Lung microvascular endothelial cell (primary cell): ENCODE measurements at places on chromosomes 6 and 20. TPM values are rescaled to one million over a fixed set of nuclear protein-coding genes. Genes with fewer than 3 reads are reported as not detected.

GRCh38 chr6:11370191-11371018, 137.9 kb upstream of the NEDD9 start:
- peak; percentile 97 for DNase-seq

GRCh38 chr6:100335991-100336390, 128.7 kb downstream of the SIM1 start:
- DNase-seq, result no peak

Gene HLA-DRA
- not detected in 2 replicates for total RNA-seq

Gene ANGPT4
- total RNA-seq, result not detected in 2 replicates

Gene RMND1
- total RNA-seq, result 15.1 and 24.2 TPM in 2 replicates

- DNase-seq, result peak; percentile 60
Measured at GRCh38 chr6:81761197-81761596, 8.7 kb upstream of the TENT5A start.

GRCh38 chr6:6661684-6662083, 73.2 kb downstream of the LY86 start:
- peak; percentile 57 for DNase-seq

DNA sequence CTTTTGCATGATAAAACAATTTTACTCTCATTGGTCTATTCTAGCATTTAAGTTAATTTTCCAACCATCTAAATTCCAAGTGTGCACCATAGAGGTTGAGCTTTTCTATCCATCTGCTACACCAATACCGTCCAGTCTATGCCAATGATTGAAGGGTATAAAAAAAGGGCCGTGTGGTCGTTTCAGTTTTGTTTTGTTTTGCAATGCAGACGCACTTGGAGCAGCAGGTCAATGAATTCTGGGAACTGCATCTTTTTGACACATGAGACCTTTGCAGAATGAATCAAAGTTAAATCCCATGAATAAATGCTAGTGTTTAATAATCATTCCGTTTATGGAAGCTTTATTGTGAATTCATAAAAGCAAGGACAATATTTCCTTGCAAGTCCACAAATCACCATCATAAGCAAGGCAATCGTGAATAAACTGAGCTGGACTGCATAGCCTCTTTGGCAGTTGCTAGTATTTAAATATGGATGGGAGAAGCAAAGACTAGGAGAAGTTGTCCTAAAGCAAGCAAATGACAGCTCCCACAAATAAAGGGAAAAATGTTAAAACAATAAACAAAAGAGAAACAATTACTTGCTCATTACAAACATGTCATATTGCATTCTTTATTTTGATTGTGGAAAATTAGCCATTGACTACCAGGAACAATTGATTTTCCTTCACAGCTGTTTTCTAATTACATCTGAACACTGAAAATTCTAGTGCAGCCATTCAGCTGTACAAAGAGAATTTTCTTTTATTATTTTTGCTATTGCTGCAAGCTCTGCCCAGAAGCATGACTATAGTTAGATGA, 649.7 kb upstream of the GJE1 start:
- DNase-seq, result no peak

DNA sequence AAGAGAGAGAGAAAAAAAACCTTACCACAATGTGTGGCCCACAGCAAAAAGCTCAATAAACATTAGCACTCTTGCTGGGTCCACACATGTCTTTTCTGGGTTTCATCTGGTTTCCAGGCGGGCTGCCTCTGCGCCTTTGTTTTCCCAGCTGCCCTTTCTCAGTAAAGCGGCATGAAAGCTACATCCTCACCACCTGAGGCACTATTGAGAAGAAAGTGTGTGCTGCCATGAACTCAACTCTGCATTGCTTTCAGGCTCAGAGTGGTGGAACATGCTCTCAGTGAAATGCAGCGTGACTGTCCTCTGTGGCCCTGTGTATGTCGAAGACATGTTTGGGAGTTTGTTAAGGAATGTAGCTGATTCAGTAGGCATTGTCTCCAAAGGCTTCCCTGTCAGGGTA, 102.3 kb downstream of the LYRM2 start:
- DNase-seq, result no peak

GRCh38 chr6:95515975-95516374, 61.4 kb upstream of the MANEA start:
- DNase-seq, result no peak

DNA sequence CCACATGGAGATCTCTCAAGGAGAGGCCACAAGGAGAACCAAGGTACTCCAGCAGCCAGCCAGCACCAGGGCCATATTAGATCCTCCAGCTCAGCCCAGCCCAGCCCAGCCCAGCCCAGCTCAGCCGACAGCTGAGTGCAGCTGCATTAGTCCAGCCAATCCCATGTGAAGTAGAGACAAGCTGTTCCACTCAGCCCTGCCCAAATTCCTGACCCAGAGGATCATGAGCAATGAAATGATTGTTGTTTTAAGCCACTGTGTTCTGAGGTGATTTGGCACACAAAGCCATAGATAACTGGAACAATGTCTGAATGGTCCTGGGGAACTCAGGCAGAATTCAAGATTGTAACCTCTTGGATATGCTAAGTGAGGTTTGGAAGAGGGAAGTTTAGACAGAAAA, 59.5 kb upstream of the BMP2 start:
- peak; percentile 32 for DNase-seq

DNA sequence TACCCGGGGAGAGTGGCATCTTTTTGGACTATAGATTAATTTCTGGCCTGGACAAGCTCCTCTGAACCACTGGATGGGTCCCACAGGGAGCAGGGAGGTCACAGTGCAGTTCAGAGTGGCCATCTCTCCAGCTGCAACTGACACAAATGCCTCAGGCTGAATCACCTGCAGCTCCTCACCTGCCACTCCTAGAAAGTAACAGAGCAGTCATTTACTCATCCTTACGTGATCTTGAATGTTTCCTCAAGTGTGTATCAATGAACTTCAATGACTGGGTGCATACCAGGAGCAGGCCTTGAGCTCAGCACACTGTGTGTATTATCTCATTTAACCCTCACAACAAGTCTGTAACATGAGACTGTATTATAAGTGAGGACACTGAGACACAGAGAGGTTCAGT, 40.0 kb upstream of the SIRPG start:
- DNase-seq, result no peak

Gene EEF1A1
- total RNA-seq, result 18,098 and 18,972 TPM in 2 replicates

DNA sequence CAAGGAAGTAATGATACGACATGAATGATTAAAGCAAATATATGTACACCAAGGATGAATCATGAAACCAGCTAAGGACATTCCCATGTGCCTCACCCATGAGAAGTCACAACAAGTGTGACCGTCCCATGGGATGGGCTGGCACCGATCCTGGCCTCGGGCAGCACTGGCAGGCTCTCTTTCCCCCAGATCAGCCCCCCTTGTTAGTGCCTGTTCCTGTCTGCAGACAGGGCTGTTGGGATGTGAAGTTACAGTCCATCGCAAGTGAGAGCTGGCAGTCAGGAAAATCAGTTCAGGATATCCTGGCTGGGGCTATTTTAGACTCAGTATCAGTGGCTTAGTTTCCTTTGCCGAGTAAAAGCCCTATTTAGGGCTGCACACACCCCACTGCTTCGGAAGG, 129.2 kb upstream of the SNX9 start:
- DNase-seq, result peak; percentile 61

DNA sequence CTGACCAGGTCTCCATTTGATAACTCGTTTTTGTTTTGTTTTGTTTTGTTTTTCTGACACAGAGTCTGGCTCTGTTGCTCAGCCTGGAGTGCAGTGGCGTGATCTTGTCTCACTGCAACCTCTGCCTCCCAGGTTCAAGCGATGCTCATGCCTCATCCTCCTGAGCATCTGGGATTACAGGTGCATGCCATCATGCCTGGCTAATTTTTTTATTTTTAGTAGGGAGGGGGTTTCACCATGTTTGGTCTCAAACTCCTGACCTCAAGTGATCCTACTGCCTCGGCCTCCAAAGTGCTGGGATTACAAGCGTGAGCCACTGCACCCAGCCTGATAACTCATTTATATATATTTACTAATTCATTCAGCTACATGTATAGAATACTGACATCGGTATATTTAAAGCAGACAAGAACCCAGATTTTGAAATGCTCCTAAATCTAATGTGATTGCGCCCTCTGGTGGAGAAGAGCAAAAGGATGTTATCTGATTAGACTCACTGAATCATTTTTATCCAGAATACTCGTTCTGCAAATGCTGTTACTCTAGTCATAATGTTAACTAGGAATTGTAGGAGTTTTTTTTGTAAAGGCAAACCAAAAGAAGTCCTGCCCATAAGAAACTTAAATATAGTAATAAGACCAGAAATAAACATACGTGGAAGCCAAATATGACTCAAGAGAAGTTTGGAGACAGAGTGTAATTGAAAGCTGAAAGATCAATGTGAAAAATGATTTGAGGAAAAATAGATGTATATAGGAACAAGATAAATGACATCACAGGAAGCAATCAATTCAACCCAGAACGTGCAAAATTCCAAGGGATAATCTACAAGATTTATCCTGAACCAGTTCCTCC, 5.3 kb upstream of the COL12A1 start:
- DNase-seq, result peak; percentile 72

Gene ULBP3
- total RNA-seq, result 2.4 and 4.8 TPM in 2 replicates

Gene EYS
- under 0.01 TPM in 1 of 2 replicates, not detected in the other for total RNA-seq

Gene TFAP2C
- total RNA-seq, result not detected in 2 replicates
